Activated effector memory CD4-positive, alpha-beta T cell treated with anti-CD3 and anti-CD28 coated beads, Interleukin-2, amount 50 U/mL, for 16 hours (primary cell): ENCODE measurements at places on chromosomes 2 and 18.

DNA sequence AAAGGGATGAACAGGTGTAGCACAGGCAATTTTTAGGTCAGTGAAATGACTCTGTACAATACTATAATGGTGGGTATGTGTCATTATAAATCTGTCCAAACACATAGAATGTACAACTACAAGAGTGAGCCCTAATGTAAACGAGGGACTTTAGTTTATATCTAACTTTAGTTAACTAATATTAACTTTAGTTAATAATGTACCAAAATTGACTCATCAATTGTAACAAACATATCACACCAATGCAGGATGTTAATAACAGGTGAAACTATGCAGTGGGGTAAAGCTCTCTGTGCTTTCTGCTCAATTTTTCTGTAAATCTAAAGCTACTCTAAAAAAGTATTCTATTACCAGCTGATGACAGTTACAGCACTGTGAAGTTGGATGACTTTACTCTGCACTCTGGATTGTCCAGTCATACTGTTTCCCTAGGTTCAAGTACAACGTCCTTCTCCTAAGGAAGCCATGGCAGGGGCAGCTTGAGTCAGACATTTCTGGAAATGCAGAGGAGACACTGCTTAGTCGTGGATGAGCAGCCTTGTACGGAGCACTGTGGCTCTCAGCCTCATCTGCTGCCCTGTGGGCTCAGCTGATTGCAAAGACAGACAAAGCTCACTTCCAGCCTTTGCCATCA, 26.1 kb downstream of the TGFA start:
- DNase-seq: no peak

GRCh38 chr2:226336283-226336682, 463.3 kb downstream of the IRS1 start:
- no peak for DNase-seq

GRCh38 chr2:177604271-177605065, 211.9 kb downstream of the AGPS start:
- DNase-seq: no peak

DNA sequence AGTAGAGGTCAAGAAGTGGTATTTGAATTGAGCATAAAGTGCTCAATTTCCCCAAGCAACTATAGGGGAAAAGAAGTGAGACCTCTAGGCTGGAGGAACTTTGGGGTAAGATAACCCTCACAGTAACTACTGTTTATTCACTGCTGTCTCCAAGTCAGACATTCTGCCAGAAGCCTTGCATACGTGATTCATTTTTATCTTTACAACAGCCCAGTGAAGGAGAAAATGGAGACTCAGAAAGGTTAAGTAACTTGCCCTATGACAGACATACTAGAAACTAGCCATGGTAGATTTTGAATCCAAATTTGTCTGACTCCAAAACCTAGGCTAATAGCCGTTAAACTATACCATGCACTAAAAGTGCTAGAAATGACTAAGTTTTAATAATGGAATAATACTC, 28.4 kb downstream of the DNAJC10 start:
- DNase-seq: no peak

DNA sequence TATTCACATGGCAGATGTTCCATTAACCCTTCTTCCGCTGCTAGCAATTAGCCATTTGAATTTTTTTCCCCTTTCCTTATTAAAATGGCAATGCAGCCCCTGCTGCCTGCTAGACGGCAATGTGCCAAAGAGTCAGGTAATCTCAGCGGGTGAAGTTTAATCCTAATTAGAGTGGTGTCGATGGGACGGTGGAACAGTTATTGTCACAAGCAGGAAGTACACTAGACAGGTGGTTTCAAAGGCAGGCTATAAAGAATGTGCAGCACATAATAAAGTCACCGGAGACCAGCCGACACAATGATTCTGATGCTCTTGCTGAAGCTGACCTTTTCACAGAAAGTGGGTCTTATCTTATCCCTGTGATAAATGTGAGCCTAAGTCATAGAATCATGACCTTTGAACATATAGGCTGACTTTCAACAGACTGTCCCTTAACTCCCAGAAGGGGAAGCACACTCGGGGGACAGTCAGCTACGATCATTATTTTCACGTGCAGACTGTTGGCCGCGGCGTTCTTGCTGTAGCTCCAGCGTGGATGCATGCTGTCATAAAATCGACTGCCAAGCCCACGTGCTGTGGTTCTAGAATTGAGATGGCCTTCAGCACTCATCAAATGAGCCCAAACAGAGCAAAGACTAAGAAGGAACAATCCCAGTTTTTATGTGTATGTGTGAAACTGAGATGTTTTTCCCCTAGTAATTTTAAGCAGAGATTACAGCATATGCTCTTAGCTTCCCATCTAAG, 926.2 kb upstream of the SOX11 start:
- no peak for DNase-seq

DNA sequence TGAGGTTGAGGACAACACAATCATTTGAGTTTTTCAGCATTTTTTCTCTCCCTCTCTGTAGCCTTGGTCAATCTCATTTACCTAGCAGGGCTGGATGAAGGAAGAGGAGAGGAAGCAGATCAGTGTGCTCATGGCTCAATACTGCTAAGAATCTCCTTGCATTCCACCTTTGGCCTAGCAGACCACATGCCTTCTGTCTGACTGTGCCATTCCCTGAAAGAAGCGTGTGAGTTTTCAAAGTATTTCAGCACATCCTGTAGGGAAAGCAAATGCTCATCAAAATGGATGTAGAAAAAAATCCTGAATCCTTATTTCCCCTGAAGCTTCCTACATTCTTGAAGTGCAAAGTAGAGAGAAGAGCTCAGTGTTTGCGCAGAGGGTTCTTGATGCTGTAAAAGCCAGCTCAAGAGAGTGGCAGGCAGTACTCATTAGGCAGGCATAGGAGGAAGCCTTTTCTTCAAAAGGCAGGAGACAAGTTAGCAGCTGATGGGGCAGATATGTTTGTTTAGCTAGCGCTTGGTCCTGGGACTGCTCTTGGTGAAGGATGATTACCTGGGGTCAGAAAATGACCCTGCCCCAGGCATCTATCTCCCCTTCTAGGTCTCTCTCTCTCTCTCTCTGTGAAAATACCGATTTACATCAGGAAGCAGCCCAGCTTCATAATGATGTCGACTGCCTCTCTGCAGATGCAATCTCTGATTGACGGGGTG, 14.4 kb upstream of the PIK3C3 start:
- no peak for DNase-seq

- peak; percentile 64 for DNase-seq
These were observed 24.5 kb downstream of the DARS1 start for GRCh38 chr2:135960656-135961551.

- DNase-seq: no peak
These were observed 370.2 kb upstream of the LYPD1 start for GRCh38 chr2:133040170-133040569.

GRCh38 chr2:156956161-156956560, 301.3 kb upstream of the GALNT5 start:
- DNase-seq: no peak

GRCh38 chr2:177195194-177195593, 17.4 kb upstream of the HNRNPA3 start:
- DNase-seq: no peak

DNA sequence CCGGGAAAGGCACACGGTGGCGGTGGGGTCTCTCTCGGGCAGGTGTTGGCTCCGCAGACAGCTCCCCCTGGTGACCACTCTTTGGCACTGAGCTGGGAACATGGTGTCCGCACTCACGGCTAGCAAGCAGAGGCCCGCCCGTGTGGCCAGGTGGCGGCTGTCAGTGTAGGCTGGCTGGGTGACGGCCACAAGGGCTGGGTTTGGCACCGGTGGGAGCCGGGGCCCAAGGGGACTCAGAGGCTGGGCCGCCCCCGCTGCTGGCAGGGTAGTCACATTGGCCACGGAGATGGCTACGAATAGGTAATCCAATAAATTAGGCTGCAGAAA, 1071.7 kb downstream of the RPIA start:
- DNase-seq: peak; percentile 64

- no peak for DNase-seq
These were observed 40.2 kb downstream of the EFEMP1 start for GRCh38 chr2:55883357-55883756.

DNA sequence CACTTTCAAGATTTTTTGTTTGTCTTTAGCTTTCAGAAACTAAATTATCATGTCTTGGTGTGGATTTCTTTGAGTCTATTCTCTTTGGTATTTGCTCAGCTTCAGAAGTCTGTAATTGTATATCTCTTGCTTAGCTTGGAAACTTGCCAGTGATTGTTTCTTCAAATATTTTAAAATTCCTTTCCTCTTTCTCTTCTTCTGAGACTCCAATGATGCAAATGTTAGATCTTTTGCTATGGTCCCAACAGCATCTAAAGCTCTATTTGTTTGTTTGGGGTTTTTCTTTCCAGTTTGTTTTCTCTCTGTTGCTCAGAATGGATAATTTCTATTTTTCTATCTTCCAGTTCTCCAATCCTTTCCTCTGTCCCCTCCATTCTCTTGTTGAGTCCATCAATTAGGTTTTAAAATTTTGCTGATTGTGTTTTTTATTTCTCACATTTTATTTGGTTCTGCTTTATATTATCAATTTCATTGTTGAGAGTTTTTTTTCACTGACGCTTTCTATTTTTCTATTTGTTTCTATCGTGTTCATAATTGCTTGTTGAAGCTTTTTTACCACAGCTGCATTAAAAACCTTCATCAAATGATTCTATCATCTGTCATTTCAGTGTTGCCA, 81.5 kb upstream of the DAPL1 start:
- DNase-seq: no peak

GRCh38 chr2:54455563-54456361, at the start of gene SPTBN1:
Gene SPTBN1 (plus strand): TSS chr2:54456327. CDS start chr2:54526419, 70,092 bp downstream.
- no peak for DNase-seq

GRCh38 chr18:35159782-35160181, 81.1 kb upstream of the ZNF397 start:
- DNase-seq: no peak

DNA sequence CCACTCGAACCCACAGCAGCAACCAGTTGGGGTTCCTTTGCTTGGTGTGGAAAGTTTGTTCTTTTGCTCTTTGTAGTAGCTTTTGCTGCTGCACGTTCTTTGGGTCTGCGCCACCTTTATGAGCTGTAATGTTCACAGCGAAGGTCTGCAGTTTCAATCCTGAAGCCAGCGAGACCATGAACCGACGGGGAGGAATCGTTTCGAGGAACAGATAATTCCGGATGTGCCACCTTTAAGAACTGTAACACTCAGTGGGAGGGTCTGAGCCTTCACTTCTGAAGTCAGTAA, 14.3 kb downstream of the GPR17 start:
- DNase-seq: no peak

- no peak for DNase-seq
These were observed 349.9 kb downstream of the TSN start for GRCh38 chr2:122105171-122105876.

- DNase-seq: no peak
These were observed 156.0 kb downstream of the GBX2 start for GRCh38 chr2:236012155-236012554.

- no peak for DNase-seq
These were observed 48.6 kb upstream of the RAPH1 start for GRCh38 chr2:203583701-203584100.

DNA sequence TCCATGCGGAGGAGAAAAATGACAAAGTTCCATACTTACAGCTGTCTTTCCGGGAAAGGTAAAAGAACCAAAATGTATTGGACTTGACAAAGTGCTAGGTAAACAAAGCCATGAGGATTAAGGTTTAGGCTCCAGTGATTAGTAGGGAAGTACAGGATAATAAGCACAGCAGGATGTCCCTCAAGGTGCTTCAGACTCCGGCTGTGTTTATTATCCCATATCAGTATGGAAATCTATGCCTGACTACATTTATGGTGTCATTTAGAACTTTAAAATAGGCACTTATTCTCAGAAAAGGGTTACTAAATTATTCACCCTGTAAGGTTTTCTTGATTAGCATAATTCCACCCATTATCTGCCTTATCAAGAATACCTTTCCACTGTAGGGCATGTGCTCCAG, 136.3 kb upstream of the CCDC68 start:
- no peak for DNase-seq

- DNase-seq: no peak
These were observed 896 bp upstream of the ASXL3 start for GRCh38 chr18:33576999-33577646.

DNA sequence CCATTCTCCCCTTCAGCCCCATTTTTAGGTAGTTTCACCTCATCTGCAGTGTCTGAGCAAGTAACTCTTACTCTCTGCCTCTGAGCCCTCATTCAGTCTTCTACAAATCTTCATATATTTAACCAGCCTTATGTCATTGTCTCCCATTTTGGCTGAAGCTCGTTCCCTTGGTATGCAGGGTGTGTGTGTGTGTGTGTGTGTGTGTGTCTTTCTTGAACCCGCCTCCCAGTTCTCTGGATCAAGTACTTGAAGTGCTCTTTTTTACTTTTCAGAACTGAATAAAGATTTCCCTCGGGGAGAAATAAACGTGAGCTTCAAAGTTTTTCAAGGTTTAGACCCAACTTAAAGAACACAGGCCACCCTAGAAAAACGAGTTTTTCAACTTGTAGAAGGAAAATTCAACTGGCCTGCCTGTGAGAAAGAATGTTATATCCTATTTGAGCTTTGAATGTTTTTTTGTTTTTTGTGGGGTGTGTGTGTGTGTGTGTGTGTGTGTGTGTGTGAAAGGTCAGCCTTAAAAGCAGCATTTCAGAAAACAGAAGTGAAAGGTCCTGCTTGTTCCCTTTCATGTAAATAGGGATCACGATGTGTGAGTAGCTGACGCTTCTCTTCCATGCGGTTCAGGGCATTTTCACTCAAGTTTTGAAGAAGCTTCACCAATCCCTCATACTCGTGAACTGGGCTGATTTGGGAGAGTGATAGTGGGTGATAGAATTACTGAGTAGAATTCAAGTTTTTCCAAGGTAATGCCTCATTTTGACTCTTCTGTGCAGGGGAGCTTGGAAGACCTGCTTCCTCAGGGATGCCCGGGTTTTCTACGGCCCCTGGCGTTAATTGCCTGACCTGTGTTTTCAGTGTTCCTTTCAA, 50.6 kb upstream of the EML6 start:
- no peak for DNase-seq

- no peak for DNase-seq
These were observed 1693.4 kb upstream of the SLC39A10 start for GRCh38 chr2:193963472-193964119.

- no peak for DNase-seq
These were observed 19.3 kb upstream of the CD28 start for GRCh38 chr2:203687165-203687564.

DNA sequence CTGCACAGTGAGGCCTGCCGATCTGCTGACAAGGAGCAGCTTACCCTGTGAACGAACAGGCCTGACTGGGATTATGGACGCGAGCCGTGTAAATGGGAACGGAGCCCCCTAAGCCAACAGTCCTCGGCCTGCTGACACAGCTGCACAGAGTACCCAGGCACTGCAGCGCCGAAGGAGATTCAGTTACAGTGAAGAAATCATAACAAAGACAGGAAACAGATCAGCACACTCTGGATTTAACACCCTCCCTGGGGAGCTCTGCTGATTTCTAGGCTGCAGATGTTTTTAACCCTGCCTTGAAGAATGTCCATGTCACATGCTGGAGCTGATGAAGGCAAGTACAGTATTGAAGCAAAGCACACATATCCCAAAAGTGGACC, 43.4 kb downstream of the COLEC12 start:
- DNase-seq: no peak
